B cell (primary cell): ENCODE measurements at places on chromosomes 5 and 9. TPM values are rescaled to one million over a fixed set of nuclear protein-coding genes. Genes with fewer than 3 reads are reported as not detected.

GRCh38 chr5:166957782-166958181, 1333.7 kb upstream of the WWC1 start:
- no peak for DNase-seq

DNA sequence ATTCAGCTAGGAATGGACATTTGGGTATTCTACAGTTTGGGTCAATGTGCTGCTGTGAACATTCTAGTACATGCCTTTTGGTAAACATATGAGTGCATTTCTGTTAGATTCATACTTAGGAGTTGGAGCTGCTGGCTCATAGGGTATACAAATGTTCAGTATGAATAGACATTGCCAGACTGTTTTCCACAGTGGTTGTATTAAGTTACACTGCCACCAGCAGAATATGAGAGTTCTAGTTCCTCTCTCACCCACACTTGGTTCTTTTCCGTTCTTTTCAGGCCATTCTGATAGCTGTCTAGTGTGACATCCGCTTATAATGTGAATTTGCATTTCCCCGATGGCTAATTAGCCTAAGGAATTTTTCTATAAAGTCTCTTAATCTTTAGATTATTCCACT, 25.0 kb downstream of the STOM start:
- no peak for DNase-seq

GRCh38 chr9:80841888-80842287, 847.5 kb downstream of the TLE1 start:
- no peak for DNase-seq

DNA sequence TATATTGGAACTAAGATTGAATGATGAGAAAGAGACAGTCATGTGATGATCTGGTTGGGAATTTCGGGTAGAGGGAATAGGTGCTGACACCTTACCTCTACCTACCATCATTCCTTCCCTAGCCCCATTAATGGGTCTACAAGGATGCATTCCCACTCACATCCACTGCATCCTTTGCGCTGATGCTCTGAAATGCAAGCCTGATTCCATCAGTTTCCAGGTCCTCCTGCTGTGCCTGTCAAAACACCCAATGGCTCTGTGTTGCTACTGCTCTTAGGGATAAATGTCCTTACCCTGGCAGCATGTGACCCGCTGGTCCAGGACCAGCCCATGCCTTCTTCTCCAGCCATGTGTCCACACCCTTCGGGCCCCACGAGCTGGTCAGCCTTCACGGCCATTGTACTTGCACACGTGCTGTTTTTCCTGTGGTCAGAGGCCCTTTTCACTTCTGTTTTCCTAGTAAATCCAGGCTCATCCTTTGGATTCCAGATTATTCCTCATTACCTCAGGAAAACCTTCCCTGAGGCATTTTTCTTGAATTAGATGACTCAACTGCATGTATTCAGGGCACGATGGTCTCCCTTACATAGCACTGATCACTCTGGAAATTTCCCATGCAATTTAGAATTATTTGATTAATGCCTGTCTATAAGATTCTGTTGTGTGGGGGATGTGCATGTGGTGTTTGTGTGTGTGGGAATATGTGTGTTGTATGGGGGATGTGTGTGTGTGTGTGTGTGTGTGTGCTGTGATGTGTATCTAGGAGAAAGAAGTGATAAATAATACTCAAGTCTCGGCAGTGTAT, 185.0 kb downstream of the DIRAS2 start:
- no peak for DNase-seq

GRCh38 chr5:59565551-59565950, 328.0 kb downstream of the PDE4D start:
- peak; percentile 30 for DNase-seq

DNA sequence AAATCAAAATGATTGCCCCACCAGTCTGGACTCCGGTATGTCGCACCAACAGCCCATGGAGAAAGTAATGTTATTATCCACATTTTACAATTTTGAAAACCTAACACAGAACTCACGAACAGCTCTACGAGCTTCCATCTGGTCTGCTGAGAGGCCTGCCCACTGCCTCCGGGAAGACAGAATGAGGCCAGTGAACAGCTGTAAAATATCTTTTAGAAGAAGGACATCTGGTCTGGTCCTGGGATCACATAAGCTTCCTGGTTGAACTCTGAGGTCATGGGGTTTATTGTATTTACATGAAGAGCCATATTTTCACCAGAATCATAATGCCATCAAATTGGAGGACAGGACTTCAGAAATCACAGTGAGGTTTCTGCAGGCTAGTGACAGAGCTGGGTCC, 89.0 kb downstream of the FRMD3 start:
- no peak for DNase-seq

GRCh38 chr5:56147659-56148230, 85.4 kb downstream of the ANKRD55 start:
- DNase-seq: no peak

- DNase-seq: no peak
Measured at GRCh38 chr5:9401786-9402472, 143.9 kb downstream of the SEMA5A start.

- DNase-seq: no peak
Measured at GRCh38 chr9:124074746-124075145, 63.2 kb downstream of the LHX2 start.

GRCh38 chr5:107425541-107426031, 245.2 kb downstream of the EFNA5 start:
- DNase-seq: no peak

DNA sequence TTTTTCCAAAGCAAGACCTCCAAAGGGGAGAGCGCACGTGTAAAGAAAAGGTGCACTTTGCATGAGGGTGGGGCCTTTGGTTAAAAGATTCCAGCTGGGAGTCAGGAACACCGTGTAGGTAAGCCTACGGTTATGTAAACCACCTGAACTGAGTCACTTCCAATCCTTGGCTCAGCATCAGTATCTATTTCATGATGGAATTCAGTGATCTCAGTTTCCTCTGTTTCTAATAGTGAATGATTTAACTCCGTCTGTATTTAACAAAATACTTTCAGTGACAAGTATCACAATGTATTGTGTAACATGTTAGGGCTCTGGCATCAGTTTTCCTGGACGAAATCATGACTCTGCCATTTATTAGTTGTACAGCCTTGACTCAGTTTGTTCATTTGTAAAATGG, 1.3 kb upstream of the SVEP1 start:
- no peak for DNase-seq

Gene LEAP2
- 5.4 and 5.9 TPM in 2 replicates for total RNA-seq

Gene IL13
- 0.42 TPM in 1 of 2 replicates, not detected in the other for total RNA-seq

Gene CACFD1
- 31.1 and 37.1 TPM in 2 replicates for total RNA-seq

Gene IFNK
- not detected in 2 replicates for total RNA-seq

Gene AGXT2
- not detected in 2 replicates for total RNA-seq

Gene CTXN3
- not detected in 2 replicates for total RNA-seq

Gene PDCD1LG2
- 0.49 and 0.67 TPM in 2 replicates for total RNA-seq

Gene CARD6
- 2.0 and 2.7 TPM in 2 replicates for total RNA-seq
